ENCODE measurements at places on chromosomes 7 and 10.
A peak's percentile ranks its signal among the peaks of the same experiment; 100 is the strongest.

DNA sequence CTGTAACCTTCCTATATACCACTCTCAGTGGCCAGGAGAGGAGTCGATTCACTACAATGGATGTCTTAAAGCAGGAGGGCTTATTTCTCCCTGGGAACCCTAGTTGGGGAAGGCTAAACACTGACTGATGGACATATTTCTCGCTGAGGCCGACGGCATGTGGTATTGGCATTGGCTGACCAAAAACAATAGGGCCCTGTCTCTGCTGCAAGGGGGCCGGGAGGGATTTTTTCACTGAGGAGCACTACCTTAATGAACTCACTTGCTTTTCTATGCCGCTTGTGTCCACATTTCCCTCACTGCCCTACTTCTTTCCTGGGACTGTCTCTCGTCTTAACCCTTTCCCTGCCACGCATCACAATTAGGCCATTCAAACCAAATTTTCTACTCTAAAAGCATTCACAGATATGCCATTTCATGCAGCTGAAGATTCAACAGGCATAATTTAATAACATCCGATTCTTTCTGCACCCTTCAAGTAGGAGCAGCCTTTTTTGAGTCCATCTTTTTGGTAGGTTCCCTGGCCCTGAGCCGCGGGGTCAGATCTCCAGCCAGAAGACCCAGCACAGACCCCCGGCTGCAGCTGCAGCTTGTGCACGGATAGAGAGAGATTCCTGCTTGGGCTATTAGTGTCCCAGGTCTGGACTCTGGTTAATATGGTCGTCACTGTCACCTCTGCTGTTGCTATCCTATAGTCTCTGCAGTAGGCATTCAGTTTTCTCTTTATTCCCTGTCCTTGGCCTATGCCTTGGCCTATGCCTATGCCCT is 118.7 kb downstream of the HIPK2 start:
- no peak for DNase-seq

DNA sequence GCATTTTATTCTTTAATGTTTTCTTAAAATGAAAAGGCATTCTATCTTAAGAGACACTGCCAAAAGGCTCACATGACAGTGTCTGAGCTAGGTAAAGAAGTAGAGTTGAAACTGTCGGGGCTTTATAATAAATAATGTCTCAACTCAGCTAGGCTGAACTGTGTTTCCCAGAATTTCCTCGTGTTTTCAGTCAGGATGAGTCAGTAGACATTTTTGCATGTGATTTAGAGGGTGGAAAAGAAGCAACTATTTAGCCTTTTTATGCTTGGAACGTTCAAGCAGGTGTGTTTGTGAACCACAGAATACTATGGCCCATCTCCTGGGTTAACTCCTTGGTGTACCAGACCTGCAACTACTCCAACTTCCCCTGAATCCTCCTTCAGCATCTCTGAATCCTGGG is 23.4 kb upstream of the LIPA start:
- no peak for DNase-seq

DNA sequence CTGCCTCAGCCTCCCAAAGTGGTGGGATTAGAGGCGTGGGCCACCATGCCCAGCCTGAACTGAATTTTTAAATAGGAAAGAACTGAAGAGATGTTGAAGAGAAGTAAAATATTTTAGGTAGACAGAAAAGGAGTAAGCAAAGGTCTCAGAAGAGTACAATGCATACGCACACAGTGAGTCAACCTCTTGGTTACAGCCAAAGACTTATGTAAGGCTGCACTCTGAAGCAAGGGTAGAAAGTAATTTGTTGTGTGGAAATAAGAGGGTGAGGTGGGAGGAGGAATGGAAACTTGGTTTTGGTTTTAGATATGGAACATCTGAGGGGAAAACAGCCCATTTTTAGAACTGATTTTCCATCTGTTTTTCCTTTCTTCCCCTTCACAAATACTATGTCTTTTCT is 17.6 kb downstream of the KRIT1 start:
- no peak for DNase-seq

- no peak for DNase-seq
Measured at GRCh38 chr7:56105508-56105907, 768 bp downstream of the CHCHD2 start.

DNA sequence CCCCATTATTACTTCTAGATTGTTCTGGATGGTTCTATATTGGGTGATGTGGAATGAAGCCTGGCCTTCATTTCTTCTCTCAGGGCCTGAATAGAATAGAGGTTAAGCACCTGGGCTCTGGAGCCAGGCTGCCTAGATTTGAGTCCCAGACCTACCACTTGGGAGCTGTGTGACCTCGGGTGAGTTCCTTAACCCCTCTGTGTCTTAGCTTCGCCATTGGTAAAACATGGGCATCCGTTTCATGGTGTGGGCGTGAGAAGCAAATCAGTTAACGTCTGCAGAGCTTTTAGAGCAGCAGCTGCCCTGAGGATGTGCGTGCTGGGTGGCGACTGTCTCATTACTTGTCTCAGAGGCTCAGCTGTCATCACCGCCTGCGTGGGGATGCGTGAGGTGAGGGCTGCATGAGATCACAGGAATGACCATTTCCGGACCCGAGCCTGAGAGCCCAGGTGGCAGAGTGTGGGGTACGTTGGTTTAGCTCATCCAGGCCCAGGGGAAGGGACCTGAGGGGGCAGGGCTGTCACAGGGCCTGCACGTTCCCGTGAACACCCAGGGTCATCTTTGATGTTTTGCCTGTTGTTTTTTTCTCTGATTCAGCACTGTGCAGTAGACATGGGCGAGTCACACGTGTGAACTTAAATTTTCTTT is 9.7 kb downstream of the AGAP3 start:
- DNase-seq = no peak

- DNase-seq = no peak
Measured at GRCh38 chr10:69107176-69107490, 16.8 kb upstream of the VPS26A start.

DNA sequence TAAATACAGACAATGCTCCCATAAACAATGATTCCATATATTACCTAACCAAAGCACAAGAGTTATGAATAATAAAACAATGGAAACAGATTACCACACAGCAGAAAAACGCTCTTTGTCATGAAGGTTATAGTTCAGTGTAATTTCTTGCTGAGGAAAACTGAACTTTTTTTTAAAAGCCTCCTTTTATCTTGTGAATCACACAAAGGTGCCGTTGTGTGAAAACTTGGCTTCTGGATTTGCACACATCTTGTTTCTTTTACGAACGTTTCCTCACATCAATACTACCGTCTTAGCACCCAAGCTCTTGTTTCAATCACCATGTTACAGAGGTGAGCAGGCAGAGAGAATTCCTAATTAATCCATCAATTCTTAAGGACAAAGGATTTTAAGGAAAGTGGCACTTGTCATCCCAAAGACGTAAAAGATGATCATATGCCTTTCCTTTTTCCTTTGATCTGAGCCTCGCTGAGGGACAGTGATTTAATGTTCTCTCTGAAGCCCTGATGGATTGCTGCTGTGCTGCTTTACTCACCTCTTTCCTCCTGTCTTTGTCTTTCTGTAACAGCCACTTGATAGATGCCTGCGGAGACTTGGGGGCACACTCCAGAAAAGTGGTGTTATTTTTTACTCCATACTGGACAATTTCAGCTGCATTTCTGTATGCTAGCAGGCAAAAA is 110.1 kb downstream of the CD36 start:
- DNase-seq = no peak

DNA sequence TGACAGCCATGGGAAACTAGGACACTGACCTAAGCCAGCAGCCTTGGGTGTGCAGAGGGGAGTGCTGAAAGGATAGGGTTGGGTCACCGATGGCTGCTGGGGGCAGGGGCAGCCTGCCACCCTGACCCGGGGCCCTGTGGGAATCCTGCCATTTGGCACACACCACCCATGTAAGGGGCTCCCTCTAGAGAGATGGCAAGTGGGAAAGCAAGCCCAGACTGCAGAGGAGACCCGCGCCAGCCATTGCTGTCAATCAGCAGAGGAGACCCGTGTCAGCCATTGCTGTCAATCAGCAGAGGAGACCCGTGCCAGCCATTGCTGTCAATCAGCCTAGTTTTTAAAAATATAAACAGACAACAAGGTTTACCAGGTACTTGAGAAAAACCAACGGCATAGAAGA is 27.4 kb upstream of the PRKAG2 start:
- DNase-seq = no peak

GRCh38 chr10:68829521-68829920 is 2.2 kb downstream of the STOX1 start:
- DNase-seq = no peak

- DNase-seq = no peak
Measured at GRCh38 chr10:69374242-69374641, 42.5 kb downstream of the TACR2 start.

DNA sequence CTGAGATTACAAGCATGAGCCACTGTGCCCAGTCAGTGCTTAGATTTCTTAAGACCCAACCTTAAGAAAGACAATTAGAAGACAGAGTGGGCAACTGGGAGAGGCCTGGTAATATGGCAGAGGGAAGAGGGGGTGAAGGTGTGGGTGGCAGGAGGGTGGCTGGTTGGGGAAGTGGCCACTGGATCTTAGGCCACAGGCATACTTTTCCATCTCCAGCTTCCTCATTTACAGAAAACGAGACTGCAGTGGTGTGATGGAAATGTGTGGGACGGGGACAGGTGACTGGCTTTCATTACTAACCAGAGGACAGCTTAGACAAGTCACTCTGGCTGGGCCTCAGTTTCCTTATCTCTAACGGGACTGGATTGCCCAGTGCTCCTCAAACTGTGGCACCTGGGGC is 1.0 kb upstream of the FFAR4 start:
- DNase-seq = no peak

GRCh38 chr10:97542169-97543024 is 30.2 kb upstream of the ANKRD2 start:
- no peak for DNase-seq

GRCh38 chr7:22319424-22320403 is 37.2 kb downstream of the RAPGEF5 start:
- no peak for DNase-seq

GRCh38 chr7:155660059-155660757 is 15.7 kb downstream of the RBM33 start:
- DNase-seq = peak; percentile 75

DNA sequence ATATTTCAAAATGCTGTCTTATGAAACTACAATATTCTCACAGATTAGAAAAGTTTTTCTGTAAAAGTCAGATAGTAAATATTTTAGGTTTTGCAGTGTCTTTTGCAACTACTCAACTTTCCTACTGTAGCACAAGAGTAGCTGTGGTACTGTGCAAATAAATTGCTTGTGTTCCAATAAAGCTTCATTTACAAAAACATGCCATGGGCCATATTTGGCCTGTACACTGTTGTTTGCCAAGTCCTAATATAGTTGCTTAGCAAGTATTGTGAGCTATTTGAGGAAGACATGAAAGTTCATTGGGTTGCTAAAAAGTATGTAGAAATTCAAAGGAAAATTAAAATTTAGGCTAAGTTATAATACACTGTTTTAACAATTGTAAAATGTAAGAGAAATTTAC is 80.0 kb downstream of the TFPI2 start:
- no peak for DNase-seq

DNA sequence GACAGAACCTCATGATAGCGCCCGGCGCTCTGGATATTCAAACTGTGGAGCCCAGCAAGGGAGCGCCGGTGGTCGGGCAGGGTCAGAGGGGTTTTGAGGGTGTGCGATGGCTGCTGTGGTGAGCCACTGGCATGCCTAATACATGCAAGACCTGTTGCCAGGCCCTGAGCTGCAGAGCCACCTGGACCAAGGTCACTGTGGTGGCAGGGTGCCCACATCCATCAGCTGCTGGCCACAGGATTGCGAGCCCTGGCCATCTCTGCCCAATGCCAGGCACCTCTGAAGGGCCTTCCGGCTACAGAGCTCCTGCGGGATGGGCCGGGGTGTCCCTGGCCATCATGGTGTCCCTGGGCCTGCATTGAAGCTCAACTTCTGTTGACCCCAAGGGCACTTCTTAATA is 123.0 kb upstream of the TNRC18 start:
- no peak for DNase-seq

DNA sequence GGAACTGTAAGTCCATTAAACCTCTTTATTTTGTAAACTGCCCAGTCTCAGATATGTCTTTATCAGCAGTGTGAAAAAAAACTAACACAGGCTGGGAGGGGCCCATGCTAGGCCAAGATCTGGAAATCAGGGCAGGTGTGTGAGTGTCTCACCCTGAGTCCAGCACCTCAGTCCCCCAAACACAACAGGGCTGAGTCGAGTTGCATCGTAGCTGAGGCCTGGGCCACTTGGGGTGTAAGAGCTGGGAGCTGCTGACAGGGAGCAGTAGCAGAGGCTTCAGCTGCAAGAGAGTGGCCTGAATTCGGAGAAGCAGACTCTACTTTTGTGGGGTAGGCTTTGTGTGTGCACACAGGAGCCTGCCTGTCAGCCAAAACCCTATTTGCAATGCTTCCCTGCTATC is 553.1 kb downstream of the PTPRN2 start:
- no peak for DNase-seq

GRCh38 chr7:167090-167855 is 25.1 kb upstream of the FAM20C start:
- no peak for DNase-seq

GRCh38 chr10:96420228-96421009 is 61.6 kb upstream of the OPALIN start:
- no peak for DNase-seq

DNA sequence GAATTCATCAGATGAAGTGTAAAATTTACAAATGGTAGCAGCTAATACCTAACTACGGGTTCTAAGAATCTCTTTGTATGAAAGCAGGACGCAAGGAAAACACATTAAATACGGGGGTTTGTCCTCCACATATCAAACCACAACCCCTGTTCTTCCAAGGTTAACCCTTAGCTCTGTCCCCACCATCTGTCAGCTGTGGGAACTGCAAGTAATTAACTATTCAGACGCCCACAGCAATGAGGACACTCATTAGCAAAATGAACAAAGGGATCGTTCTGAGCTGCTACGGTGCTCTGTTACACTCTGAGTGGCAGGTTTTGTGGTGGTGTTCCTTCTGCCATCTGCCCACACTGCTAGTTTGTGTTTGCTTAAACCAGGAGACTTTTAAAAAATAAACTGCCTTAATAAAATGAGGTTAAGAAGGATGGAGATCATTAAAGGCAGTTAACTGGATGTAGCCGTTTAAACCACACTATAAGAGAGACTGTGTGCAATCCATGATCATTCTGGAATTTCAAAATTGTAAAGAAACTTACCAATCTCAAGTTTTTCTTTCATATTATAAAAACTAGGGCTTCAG is 51.4 kb downstream of the C10orf67 start:
- DNase-seq = peak; percentile 52

DNA sequence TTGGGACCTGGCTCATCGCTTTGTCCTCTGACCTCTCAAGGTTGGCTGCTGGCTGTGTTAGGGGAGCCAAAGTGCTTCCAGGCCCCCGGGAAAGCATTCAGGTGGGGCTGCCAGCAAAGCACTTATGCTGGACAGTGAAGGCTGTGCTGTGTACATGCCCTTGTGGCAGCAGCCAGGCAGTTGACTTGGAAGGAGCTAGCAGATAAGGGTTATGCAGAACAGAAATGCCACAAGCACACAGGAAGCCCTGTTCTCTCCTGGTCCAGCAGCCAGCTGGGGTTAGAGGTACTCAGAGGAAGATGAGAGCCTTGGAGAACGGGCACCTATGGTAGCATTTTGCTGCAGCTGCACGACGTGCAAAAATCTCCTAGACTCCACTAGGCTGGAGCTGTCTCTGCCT is 35.2 kb upstream of the OR9A4 start:
- DNase-seq = no peak

GRCh38 chr7:93327006-93327633 is 95.0 kb downstream of the VPS50 start:
- DNase-seq = no peak

GRCh38 chr10:69486922-69487730 is 35.9 kb downstream of the TSPAN15 start:
- DNase-seq = no peak
